ENCODE measurements at places on chromosomes 7 and 10.

GRCh38 chr10:113187063-113187777 is 237.2 kb downstream of the TCF7L2 start:
- DNase-seq = no peak

DNA sequence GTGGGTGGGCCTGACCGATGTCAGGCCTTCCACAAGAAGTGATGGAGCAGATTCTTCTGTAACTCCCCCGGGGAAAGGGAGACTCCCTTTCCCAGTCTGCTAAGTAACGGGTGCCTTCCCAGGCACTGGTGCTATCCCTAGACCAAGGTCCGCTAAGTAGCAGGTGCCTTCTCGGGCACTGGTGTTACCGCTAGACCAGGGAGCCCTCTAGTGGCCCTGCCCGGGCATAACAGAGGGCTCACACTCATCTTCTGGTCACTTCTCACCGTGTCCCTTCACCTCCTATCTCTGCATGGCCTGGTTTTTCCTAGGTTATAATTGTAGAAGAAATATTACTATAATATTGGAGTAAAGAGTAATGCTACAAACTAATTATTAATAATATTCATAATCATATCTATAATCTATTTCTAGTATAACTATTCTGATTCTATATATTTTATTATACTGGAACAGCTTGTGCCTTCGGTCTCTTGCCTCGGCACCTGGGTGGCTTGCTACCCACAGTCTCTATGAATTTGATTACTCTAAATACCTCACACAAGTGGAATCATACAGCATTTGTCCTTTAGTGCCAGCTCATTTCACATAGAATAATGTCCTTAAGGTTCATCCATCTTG is 1378.7 kb downstream of the XPNPEP1 start:
- peak; percentile 20 for DNase-seq

- DNase-seq = no peak
Measured at GRCh38 chr7:130473876-130474275, 18.0 kb upstream of the MEST start.

DNA sequence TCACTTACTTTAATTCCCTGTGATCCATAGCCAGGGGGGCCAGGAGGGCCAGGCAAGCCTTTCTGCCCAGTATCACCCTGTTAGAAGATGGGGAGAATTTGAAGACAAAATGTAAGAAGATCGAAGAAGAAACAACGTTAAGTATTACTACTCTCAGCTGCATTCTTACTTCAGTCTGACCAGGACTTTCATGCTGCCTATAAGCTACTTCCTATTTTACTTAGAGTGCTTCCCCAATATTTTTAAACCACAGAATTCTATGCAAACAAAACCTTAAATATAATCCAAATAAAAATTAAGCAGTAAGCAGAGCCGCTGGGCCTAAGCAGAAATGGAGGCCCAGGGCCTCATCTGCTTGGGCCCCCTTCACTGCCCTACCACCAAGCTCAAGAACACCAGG is 117.8 kb downstream of the COL28A1 start:
- no peak for DNase-seq

DNA sequence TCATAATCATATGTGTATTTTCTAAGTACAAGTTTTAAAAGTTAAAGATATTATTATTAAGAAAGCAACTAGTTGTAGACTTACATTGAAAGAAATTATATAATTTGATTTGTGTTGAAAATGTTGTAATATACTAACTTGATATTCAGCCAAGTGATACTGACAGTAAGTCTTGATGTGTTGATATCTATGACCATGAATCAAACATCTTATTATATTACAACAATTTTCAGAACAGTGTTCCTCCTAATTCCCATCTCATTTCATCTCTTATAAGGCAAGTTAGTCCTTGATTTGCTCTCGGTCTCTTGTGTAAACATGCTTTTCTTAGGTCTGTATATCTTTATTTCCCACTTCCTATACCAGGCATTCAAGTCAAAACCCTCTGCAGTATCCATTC is 269.2 kb upstream of the SEMA3E start:
- no peak for DNase-seq

DNA sequence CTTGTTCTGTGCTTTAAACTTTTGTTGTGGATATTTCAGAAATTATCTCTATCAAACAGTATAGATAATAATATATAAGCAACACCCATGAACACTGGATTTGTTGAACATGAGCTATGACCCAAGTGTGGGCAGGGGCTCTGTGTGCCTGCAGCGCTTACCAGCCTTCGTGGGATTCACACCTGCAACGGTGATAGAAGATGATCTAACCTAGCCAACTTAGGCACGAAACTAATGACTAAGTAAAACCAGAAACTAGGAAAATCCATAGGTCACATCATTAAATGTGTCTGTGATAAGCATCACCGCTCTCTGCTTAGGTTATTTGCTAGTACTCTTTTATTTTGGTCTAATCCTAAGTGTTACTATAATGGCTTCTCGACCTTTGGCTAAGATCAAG is 18.0 kb downstream of the SPAG6 start:
- no peak for DNase-seq

DNA sequence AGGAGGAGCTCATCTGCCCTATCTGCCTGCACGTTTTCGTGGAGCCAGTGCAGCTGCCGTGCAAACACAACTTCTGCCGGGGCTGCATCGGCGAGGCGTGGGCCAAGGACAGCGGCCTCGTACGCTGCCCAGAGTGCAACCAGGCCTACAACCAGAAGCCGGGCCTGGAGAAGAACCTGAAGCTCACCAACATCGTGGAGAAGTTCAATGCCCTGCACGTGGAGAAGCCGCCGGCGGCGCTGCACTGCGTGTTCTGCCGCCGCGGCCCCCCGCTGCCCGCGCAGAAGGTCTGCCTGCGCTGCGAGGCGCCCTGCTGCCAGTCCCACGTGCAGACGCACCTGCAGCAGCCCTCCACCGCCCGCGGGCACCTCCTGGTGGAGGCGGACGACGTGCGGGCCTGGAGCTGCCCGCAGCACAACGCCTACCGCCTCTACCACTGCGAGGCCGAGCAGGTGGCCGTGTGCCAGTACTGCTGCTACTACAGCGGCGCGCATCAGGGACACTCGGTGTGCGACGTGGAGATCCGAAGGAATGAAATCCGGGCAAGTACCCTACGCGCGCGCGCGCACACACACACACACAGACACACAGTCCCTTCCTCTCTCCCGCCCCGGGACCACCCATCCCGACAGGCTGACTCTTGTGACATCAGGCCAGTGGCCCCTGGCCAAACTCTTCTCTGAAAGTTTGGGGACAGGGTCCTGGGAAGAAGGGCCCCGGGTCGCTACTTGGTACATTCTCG is 538 bp downstream of the TRIM8 start:
- peak; percentile 51 for DNase-seq

DNA sequence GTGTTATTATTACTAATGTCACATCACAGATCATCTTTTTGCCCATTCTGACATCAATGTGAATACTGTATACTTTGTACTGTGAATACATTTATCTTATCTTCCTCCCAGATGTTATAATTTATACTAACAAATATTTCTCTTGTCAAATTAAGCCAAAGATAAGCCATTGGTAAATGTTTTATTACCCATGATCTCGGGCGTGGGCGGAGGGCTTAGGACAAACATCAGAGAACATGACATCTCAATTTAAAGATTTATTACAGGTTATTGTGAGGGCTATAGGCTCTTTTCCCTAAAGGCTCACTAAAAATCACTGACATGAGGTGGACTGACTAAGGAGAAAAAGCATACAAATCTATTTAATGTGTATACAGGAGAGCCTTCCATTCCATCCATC is 58.2 kb upstream of the DGKB start:
- DNase-seq = no peak

GRCh38 chr7:143391462-143392404 is 10.6 kb downstream of the ZYX start:
- no peak for DNase-seq

DNA sequence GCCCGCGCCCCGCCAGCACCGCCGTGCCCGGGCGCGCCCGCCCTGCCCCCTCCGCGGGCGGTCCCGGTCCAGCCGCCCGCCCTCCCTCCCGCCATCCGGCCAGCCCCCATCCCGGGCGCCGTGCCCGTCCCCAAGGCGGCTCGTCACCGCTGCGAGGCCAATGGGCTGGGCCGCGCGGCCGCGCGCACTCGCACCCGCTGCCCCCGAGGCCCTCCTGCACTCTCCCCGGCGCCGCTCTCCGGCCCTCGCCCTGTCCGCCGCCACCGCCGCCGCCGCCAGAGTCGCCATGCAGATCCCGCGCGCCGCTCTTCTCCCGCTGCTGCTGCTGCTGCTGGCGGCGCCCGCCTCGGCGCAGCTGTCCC is at the start of gene HTRA1:
Gene HTRA1 (plus strand): TSS at position 187 of the 362 bp plus-strand sequence. CDS start 100 bp downstream, at position 287.
- no peak for DNase-seq

GRCh38 chr7:116242178-116242577 is 31.8 kb downstream of the TES start:
- DNase-seq = no peak

GRCh38 chr10:83574770-83575169 is 564.5 kb upstream of the GHITM start:
- DNase-seq = no peak

DNA sequence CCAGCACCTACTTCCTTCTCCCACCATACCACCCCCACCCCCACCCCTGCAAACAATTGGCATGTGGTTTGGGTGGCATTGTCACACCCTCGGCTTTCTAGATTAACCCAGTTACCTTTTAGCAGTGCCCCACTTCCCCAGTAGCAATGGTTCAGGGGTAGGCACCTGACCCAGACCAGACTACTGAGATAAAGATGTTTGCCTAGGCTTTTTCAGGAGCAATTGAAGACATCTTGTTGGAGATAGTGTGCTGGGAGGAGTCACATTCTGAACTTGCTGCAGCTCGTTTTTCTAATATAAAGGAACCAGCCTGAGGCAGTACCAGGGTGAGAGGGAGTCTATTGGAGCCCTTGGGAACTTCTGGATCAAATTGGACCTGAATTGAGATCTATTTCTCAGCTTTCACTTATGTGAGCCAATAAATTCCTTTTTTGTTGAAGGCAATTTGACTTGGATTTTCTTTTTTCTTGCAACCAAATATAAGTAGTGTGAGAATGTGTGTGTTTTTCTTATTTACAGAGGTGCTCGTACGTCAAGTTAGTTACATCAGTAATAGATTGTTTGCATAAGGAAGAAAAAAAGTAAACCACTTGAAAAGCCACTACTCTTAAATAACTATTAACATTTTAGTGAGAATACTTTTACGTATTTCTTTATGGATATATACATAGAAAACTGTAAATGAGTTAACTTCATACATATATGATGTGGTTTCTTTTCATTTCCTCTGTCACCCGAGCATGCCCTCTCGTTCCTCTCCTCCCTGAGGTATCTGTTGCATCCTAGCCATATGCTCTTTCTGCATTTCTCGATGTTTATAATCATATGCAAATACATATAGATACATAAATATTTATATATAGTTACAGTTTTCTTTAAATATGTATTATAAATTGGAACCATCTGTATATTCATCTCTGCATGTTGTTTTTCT is 38.0 kb downstream of the RAB18 start:
- DNase-seq = no peak

DNA sequence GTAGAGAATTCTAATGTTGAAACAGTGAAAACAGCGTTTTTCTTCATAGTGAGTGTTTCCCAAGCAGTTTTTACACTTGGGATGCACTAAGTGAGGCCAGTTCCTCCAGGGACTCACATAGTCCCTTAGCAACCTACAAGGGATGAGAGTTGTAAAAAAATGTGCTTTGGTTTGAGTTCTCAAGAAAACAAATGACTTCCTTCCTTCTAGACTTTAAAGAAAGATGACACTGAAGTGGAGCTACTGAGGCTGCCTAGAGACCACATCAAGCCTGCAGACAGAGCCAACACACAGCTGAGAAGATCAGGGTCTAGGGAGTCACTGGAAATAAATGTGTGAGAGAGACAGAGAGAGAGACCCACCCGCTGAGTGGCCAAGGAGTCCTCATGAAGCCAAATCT is 264.4 kb downstream of the TNS3 start:
- DNase-seq = no peak

- no peak for DNase-seq
Measured at GRCh38 chr7:51315393-51316261, 982 bp downstream of the COBL start.

DNA sequence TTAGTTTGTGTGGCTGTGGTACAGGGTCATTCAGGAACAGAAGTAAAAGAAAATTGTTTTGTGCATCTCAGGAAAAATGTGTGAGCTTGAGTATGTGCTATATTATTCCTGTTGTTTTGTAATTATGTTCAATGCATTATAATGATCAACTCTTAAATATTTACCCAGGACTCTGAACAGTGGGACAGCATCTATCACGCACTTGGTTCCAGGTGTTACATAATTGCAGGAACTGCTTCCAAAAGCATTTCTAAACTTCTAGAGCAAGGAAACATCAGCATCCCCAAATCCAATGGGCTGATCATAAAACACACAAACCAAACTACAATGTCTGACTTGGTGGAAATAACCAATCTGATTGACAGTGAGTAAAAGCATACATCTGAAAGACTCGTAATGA is 26.6 kb downstream of the ENO4 start:
- no peak for DNase-seq

DNA sequence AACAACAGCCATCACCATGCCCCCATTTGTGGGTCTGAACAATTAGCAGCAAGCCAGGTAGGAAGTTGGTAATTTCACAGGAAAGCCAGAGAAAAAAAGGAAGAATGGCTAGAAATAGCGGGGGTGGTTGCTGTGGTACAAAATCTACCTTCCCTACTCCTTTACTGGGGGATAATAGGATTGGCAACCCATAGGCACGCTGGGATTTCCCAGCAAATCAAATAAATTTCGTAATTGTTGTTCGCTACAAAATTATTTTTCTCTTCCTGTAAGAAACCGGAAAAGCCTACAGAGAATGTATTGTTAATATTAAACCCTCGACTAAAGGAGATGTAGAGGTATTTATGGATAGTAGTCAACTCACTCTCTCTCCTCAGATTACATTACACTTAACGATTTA is 123.9 kb downstream of the DOCK4 start:
- no peak for DNase-seq

DNA sequence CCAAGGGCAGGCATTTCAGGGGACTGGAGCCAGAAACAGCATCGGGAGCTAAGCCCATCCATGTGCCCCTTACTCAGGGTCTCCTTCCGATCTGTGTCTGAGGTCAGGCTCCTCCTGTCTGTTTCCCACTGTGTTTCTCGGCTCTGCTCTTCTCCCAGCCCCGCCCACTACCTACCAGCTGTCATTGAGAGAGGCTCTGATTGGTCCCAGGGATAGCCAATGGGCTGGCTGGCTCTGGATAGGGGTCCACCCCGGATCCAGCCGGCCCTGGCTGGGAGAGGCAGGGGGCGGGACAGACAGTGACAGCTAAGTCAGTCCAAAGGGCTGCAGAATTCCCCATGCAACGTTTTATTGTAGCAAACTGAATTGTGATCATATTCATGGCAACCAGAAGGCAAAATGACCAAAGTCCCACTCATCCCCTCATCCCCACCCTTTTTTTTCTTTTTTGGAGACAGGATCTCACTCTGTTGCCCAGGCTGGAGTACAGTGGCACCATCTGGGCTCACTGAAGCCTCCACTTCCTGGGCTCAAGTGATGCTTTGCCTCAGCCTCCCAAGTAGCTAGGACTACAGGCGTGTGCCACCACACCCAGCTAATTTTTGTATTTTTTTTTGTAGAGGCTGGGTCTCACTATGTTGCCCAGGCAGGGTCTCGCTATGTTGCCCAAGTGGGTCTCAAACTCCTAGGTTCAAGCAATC is 76.3 kb downstream of the CLIP2 start:
- no peak for DNase-seq

GRCh38 chr10:110664483-110665420 is 20.6 kb downstream of the RBM20 start:
- no peak for DNase-seq

GRCh38 chr7:155942226-155942950 is 130.1 kb upstream of the SHH start:
- no peak for DNase-seq

Measured in GM10248 (cell line).